ENCODE measurements at places on chromosomes 2 and 18.

- DNase-seq = no peak
Measured at GRCh38 chr2:195307751-195308150, 349.3 kb upstream of the SLC39A10 start.

GRCh38 chr2:237434866-237435311, 20.9 kb upstream of the COL6A3 start:
- DNase-seq = peak; percentile 33

DNA sequence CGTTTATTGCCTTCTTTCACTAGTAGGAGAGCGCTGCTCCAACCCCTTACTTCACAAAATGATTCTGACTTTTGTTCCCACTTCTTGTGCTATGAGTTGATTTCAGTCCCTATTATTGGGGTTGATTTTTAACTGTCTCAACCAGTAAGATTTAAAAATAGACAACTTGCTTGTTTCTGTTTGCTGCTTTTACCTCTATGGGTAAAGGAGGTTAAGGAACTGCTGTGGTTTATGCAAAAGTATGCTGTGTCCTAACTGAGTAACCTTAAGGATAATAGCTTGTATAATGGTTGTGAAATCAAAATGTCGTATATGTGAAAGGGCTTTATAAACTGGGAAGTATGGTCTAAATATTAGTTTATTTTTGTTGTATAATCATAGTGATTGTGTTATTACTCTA, 22.6 kb downstream of the ALMS1 start:
- no peak for DNase-seq

DNA sequence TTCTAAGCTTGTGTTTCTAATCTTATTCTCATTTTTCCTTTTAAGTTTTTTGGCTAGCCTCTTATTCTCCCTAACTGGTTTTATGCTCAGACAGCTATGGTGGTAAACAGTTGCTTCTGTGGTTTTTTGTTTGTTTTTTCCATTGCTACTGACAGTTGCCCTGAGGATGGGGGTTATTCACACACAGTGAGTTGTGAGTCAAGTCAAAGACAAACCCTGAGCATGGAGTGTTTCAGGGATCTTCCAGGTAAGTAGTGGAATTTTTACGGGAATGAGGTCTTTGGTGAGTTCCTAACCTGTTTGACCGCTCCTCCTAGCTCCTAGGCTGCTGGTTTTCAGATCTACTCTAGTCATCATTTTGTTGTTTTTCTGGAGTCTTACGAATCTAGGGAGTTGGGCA, 162.8 kb downstream of the ZNF407 start:
- no peak for DNase-seq
